ENCODE measurements at places on chromosomes 4 and X.

- DNase-seq, result no peak
These were observed 12.8 kb downstream of the SCD5 start for GRCh38 chr4:82785611-82786400.

DNA sequence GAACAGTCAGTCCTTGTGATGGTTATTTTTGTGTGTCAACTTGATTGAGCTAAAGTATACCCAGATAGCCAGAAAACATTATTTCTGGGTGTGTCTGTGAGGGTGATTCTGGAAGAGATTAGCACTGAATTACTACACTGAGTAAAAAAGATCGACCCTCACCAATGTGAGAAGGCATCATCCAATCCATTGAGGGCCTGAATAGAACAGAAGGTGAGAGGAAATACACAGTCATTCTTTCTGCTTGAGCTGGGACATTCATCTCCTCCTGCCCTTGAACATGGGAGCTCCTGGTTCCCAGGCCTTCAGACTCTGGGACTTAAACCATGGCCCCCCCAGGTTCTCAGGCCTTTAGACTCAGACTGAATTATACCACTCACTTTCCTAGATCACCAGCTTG, 22.3 kb downstream of the INPP4B start:
- DNase-seq, result peak; percentile 15

DNA sequence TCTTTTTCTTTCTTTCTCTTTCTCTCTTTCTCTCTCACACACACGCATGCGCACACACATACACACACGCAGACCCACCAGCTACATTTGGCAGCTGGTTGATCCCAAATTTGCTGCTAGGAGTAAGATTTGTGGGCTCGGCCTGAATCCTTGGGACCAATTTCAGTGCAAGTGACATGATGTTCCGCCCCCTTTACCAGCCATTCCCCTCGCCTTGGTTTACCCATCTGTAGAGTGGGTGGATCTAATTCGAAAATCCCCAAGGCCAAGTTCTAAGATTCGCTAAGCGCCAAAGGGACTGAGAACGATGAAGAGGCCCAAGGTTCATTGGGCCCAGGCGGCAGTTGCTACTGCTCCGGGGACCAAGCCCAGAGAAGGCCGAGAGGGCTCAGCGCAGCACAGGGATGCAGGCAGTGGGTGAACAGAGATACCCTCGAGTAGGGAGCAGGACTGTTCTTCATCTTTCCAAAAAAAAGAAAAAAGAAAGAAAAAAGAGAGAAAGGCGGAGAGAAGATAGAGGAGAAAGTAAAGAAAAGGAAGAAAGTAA, 5.8 kb downstream of the NKX3-2 start:
- DNase-seq, result no peak

- no peak for DNase-seq
These were observed 177.0 kb downstream of the TENM3 start for GRCh38 chr4:182420189-182420588.

DNA sequence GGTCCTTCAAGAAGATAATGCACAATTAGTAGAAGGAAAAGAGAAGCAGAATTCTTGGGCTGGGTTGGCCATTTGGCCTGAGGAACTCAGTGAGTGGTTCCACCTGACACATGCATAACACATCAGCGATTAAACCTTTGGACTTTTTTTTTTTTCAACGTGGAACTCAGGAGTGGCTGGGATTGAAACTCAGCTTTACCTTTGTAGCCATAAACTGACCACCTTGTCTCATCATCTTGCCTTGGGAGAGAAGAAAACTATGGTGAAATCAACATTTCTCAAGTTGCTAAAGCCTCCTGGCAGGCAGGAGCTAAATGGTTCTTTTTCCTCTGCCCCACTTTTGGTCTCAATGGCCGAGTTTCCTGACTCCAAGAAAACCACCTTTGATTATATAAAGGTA, 16.3 kb downstream of the PTTG2 start:
- DNase-seq, result no peak

DNA sequence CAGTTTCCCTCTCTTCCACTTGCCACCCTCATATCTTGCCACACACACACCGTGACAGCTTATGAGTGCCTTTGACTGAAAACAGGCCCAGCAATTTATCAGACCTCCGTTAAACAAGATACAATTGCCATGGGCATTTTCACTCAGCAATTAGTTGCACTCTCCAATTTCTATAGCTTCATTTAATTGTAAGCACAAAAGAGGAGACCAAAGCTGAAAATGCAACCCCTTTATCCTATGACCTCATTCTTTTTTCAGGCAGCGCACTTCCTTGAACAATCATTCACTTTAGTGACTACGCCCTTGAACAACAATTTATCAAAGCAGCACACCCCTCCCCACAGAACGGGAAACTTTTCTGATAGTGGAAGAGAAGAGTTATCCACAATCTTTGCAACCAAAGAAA, 4.1 kb downstream of the POF1B start:
- DNase-seq, result no peak

- no peak for DNase-seq
These were observed 2.9 kb downstream of the GPRASP3 start for GRCh38 chrX:102723456-102723855.

DNA sequence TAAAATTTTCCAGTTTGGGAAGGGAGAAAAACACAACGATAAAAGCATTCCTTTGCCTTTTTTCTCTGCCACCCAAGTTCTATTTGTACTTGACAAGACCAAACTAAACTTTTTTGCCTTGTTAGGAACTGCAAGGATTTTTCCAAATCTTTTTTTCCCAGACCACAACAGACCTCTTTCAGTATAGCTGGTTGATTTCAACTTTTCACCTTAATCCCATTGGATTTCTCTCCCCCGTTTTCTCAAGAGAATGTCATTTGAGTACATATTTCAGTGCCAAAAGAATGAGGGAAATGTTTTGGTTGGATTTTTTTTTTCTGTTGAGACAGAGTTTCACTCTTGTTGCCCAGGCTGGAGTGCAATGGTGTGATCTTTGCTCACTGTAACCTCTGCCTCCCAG, 18.5 kb upstream of the SGMS2 start:
- DNase-seq, result no peak

DNA sequence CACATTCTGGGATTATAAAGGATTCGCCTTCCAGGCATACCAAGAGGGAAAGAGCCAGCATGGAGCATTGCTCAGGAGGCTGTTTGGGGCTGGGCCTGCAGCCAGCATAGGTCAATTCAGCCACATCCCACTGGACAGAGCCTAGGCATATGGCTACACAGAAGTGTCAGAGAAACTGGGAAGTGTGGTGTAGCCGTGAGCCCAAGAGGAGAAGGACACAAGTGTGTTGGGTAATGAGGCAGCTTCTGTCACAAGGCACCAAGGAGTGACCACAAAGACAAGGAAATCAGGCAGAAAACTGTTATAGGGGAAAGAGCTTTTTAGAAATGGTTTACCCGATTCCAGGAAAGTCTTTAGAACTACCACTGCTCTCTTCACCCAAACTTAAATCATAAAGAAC, 178.6 kb upstream of the TBL1X start:
- no peak for DNase-seq

DNA sequence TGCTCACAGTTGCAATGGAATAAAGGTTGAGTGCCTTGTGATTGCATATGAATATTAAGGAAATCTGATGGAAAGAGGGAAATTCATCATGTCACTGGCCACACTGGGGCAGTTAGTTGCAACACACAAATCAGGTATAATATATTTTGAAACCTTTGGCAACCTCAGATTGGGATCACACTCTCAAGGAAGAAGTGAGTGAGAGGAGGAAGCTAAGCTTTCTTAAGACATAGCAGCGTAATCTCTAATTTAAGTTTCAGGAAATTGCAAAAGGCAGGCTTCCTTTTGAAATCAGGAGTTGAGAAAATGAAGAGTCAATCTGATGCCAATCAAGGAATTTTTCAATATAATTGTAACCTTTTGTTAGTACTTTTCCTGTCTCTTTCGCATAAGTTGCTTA, 12.3 kb upstream of the CLTRN start:
- no peak for DNase-seq

DNA sequence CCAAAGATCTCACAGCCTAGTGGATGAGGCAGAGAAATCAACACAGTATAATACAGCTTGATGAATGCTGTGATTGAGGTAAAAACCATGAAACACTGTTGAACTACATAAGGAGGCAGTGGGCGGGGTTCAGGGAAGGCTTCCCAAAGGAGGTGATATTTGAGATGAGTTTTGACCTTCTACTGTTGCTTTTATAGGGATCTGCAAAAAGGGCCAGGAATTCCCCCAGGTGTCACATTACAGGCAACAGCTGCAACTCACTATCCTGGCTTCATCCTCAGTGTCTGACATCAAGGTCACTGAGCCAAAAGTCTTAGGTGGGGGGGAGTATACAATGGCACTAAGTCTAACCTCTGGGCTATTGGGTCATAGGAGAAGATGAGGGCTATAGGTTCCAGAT, 185.7 kb upstream of the NRK start:
- DNase-seq, result no peak

- no peak for DNase-seq
These were observed 7.1 kb downstream of the PASD1 start for GRCh38 chrX:151570561-151570960.

GRCh38 chr4:156939139-156939538, 32.5 kb downstream of the PDGFC start:
- no peak for DNase-seq

GRCh38 chr4:33422656-33423055, 2702.5 kb downstream of the PCDH7 start:
- DNase-seq, result no peak

GRCh38 chrX:149916745-149917392, 12.5 kb upstream of the HSFX4 start:
- peak; percentile 36 for DNase-seq

- DNase-seq, result no peak
These were observed 1263.6 kb downstream of the C4orf33 start for GRCh38 chr4:130359542-130359941.

- DNase-seq, result no peak
These were observed 961.2 kb downstream of the RPA4 start for GRCh38 chrX:97844943-97845342.

DNA sequence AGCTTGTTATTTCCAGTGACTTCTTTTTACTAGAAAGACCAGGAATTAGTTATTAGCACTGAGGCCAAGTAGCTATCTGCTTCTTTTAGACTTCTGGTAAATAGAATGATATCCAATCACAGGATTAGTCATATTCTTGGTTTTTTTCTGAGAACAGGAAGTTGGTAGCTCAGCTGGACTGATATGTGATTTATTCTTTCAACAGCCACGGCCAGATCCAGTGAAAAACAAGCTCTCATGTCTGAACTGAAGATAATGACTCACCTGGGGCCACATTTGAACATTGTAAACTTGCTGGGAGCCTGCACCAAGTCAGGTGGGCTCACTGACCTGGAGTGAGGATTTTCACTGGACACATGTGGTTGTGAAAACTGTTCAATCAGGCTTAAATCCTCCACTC, 48.6 kb downstream of the PDGFRA start:
- DNase-seq, result peak; percentile 17

GRCh38 chrX:120308959-120309872, 2.0 kb downstream of the TMEM255A start:
- peak; percentile 81 for DNase-seq

GRCh38 chr4:82421796-82422560, 8.3 kb downstream of the HNRNPDL start:
- no peak for DNase-seq

GRCh38 chrX:148498067-148498466, 2.4 kb upstream of the AFF2 start:
- DNase-seq, result peak; percentile 7

Measured in activated CD4-positive, alpha-beta T cell treated with anti-CD3 and anti-CD28 coated beads for 36 hours (primary cell).